ENCODE measurements at places on chromosomes 13 and 19.

- no peak for DNase-seq
Observed at GRCh38 chr13:51645761-51646670, 61.8 kb downstream of the WDFY2 start.

GRCh38 chr13:43979492-43979891 lies 99.8 kb downstream of the LACC1 start:
- no peak for DNase-seq

GRCh38 chr13:71515744-71516038 lies 351.3 kb downstream of the DACH1 start:
- DNase-seq, result peak; percentile 81

- no peak for DNase-seq
Observed at GRCh38 chr19:7159105-7159933, 89.8 kb downstream of the ZNF557 start.

DNA sequence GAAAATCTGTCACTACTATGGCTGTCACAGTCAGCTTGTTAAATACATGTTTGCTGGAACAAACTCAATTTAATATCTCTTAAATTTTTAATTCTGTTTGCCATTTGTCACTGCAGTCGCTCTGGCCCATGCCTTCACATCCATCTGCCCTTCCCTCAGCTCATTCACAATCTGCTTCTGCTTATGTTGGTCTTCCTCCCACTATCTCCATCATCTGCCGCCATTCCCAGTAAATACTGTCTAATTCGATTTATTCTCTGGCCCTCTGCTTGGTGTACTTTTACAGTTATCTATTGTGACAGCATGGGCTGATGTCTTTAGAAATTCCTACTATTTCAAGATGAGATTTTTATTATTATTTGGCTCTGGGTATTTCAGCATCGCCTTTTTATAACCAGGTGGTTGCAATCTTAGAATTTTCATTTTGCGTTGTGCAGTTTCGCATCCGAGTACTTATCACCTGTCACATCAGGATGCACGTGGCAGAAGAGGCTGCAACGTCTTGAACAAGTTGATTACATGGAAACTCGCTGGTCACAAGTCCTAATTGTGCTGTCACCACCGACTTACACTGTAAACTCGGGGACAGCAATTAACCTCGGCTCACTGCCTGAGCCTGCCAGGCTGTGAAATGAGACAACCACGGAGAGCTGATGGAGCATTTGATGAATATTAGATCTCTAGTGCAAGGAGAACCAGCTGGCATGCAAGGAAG lies 158.4 kb downstream of the MYO16 start:
- peak; percentile 87 for DNase-seq

GRCh38 chr19:9871626-9872338 lies 36.7 kb downstream of the PIN1 start:
- no peak for DNase-seq

GRCh38 chr13:104750377-104750776 lies 1684.2 kb upstream of the SLC10A2 start:
- no peak for DNase-seq

- no peak for DNase-seq
Observed at GRCh38 chr13:71457645-71458044, 409.4 kb downstream of the DACH1 start.

- DNase-seq, result no peak
Observed at GRCh38 chr13:19060311-19061002, 121.2 kb downstream of the TUBA3C start.

GRCh38 chr19:54271106-54271505 lies 9.8 kb downstream of the LILRB2 start:
- no peak for DNase-seq

DNA sequence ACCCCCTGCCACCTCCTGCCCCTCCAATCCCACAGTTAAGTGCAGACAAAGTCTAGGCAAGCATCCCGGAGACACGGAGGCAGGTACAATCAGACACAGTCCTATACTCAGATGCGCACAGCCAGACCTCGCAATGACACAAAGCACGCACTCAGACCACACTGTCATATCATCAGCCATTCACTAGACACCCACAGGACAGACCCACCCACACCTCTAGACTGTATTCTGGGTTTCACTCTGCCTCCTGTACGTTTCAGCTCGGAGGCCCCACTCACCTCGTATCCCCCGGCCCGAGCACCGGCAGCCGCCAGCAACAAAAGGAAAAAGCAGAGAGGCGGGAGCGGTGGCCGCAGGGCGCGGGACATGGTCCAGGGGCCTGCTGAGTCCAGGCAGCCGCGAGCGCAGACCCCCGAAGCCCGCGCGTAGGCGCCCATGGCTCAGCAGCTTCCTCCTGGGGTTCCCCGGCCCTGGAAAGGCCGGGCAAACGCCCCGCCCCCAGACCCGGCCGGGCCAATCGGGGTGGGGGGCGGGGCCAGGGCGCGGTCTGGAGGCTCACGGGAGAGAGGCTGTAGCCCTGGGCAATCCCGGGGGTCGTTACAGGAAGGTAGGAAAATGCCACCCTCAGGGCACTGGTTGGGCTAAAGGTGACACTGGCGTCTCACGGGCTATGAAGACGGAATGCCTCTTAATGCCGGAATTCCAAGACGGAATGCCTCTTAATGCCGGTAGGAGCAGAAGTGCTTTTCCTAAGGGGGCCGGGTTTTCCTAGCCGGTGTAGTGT lies at the start of the genes MAN2B1 and WDR83:
Gene MAN2B1, minus strand, starts transcription at position 478 of the 784 bp plus-strand sequence. Its CDS starts 41 bp downstream, at position 437.
Gene WDR83, plus strand, starts transcription at position 543 of the 784 bp plus-strand sequence. CDS start 2,984 bp downstream, outside the sequence.
- peak; percentile 21 for DNase-seq

DNA sequence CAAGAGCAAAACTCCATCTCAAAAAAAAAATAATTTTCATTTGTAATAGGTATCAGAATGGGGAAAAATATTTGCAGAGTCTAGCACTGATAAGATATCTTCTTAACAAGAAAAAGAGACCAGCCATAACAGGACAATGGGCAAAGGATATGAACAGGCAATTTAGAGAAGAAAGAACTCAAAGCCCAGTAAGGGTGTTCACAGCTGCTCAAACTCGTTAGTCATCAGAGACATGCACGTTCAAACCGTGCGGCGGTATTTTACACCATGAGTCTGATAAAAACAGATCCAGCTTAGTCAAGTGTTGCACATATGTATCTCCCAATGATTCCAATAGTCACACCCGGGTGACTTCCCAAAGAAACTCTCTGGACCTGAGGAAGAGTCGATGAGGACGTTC lies 13.7 kb upstream of the NCCRP1 start:
- DNase-seq, result no peak

DNA sequence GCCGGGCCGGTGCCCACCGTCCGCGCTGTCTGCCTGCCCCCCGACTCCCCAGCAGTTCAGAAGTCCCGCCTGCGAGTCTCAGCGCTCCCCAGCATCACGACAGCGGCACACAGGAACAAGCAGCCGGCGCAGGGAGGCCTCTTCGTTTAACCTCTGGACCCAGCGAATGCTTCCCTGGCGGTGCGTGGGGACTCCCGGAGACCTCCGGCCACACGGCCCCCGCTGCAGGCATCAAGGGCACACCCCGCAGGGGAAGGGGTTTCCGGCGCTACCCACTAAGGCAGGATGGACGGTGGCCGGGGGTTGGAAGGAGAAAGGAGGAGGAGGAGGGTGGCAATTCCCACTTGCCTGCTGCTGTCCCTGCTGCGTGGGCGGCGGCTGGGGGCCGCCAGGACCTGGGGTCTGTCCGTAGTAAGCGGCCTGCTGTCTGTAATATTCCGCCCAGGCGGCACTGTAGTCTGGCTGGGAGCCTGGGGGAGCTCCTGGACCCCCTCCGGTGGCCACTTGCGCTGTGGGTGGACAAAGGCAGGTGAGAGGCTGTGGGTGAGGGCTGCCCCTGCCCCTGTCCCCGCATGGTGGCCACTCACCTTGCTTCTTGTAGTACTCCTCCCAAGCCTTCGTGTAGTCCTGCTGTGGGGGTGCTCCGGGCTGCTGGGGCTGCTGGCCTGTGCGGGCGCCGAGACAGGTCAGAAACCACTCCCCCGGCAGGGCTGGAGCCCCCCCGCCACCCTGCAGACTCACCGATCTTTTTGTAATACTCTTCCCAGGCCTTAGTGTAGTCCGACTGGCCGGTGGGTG lies 9.6 kb downstream of the KHSRP start:
- no peak for DNase-seq

DNA sequence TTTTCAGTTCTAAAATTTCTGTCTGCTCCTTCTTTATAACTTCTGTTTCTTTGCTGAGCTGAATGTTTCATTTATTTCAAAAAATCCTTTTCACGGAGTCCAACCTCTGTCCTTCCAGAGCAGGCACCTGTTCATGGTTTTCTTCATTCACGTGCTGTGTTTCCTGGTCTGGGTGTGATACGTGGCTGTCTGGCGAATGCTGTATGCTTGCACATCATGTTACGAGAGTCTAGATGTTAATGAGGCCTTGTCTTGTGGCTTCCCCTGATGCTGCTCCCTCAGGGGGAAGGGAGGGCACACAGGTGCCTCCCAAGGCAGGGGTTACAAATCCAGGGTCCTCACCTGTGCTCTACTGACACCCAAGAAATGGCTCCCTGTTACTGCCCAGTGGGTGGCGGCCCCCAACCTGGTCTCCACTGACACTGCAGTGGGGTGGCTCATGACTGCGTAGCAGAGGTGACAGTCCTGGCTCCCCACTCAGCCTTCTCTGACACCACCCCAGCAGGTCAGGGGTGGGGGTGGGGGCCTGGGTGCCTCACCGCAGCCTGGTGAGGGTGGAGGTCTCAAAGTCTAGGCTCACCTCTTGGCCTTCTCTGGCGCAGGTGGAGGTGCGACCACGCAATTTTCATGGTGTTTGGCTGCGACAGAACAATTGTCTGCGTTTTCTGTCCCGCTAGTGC lies 20.1 kb upstream of the RAB20 start:
- no peak for DNase-seq

- DNase-seq, result no peak
Observed at GRCh38 chr13:91046715-91047327, 300.7 kb upstream of the MIR17HG start.

DNA sequence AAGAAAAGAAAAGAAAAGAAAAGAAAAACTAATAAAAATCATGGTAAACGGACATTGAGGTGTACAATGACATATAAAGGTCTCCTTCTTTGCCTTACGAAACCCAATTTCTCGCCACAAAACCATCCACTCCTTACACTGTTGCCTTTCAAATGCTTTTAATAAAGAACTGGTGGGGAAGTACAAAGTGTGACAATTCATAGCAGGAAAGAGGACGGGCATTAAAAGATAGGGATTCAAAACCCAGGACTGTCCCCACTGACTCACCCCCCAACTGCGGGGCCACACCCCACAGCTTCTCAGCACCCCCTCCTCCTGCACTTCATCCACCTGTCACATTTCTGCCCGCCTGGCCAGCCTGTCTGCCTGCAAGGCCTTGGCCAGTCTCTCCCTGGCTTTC lies 2.4 kb downstream of the MBD3L2B start:
- no peak for DNase-seq

GRCh38 chr19:10317857-10318462 lies 2.1 kb upstream of the FDX2 start:
- no peak for DNase-seq

GRCh38 chr13:71862459-71862943 lies 4.5 kb downstream of the DACH1 start:
- no peak for DNase-seq

GRCh38 chr13:24381541-24382265 lies 72.3 kb downstream of the C1QTNF9 start:
- no peak for DNase-seq

- DNase-seq, result no peak
Observed at GRCh38 chr13:46656786-46657185, 103.8 kb downstream of the LRCH1 start.

GRCh38 chr19:38714354-38714778 lies 29.9 kb downstream of the CAPN12 start:
- no peak for DNase-seq

DNA sequence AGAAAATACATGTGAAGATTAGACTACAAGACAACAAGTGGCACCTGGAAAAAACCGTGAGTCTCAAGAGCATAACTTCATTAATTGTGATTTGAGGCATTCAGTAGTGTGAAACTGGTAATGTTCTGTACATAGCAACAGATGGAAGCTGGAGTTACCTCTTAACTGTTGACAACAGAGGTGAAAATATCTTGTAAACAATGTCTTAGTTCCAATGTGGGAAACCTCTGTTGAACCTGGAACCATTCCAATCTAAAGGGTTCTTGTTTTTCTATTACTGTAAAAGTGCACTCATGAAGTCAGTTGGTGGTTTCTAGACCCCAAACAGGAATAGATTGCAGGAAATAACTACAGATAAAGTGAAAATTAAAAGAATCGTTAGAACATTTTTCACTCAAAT lies 728.4 kb downstream of the SLITRK1 start:
- no peak for DNase-seq

DNA sequence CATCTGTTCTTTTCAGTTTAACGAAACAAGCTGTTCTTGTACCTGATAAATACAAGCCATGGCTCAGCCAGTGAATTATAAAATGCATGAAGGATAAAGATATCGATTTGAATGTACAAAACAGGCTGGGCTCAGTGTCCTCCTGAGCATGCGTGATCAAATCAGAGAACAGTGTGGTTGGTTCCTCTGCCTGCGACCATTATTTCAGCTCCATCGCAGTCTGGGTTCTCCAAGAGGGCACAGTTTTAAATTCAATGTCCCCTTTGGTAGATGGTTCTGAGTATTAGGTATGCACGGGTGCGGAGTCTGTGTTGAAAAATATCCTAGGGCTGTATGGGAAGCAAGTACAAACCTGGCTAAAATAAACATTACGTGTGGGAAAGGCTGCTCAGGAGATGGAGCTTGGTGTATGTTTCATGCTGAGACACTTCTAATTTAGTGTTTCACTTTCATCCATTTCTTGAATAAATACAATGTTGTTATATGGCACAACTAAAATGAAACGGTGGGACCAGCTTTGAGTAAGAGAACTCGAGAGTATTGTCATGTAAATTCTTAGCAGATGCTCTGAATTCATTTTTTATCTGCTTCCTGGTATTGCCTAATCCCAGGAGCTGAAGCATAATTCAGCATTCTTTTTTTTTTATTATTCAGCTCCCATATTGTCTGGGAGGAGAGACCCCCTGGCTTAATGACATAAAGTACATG lies 458.7 kb downstream of the MYO16 start:
- DNase-seq, result peak; percentile 36

GRCh38 chr13:42174344-42175162 lies 97.4 kb upstream of the AKAP11 start:
- no peak for DNase-seq

DNA sequence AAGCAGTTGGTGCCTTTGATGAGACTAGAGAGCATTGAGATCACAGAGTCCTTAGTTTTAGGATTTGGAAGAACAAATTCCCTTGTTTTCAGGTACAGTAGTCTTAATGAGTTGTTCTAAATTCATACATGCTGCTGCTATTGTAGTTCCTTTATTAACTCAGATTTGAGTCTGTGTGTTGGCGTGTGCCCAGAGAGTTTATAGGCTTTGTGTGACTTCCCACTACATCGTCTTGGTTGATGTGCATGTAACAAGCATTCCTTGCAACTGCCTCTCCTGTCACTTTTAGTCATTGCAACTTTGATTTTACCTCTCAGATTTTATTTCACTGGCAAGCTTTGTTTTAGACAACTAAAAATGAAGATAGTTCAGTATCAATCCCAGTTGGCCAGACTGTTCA lies 135.5 kb downstream of the ZAR1L start:
- no peak for DNase-seq
